ENCODE measurements at places on chromosomes 2 and 18. TPM values are rescaled to one million over a fixed set of nuclear protein-coding genes. Genes with fewer than 3 reads are reported as not detected.

GRCh38 chr2:216857131-216857550 is 2.7 kb downstream of the TNP1 start:
- no peak overlapping the region for H3K27ac ChIP-seq
- H3K36me3 ChIP-seq: no peaks in the 10 kb centered on the region
- H3K4me3 ChIP-seq: no peak overlapping the region
- H3K4me1 ChIP-seq: no peaks in the 10 kb centered on the region

GRCh38 chr2:240560084-240560479 is at the start of gene DUSP28:
TSS of gene DUSP28 (plus strand) at chr2:240560357. CDS start at chr2:240560685, 328 bp downstream.
- H3K4me1 ChIP-seq: peaks cover 30% of the 10 kb centered on the region
- H3K36me3 ChIP-seq: peaks cover 7% of the 10 kb centered on the region

DNA sequence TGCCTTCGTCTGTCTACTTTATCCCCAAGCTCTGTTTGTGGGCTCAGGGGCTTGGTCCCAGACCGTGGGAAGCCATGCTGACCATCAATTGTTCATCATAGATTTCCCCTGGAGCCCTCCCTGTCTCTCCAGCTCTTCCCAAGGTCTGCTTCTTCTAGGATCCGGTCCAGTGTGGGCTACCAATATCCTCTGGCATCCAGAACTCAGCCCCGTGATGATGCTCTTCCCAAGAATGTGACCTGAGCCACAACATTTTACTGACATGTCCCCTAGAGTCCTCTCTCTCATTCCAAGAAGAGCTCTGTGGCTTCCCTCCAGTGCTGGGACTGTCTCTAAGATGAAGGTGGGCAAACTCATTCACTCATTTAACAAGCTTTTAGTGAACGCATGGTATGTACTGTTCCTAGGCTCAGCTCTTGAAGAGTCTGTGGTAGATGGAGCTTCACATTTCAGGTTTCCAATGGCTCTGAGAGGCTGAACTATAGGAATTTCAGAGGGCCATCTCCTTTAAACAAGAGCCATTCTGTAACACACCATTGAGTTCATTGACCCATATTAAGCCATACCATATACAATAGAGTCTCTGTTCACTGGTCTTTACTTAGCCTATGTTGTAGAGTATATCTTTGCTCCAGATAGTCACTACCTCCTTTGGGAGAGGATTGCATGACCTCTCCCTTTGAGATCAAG is 142.0 kb upstream of the APCDD1 start:
- H3K4me1 ChIP-seq: no peaks in the 10 kb centered on the region
- no peak for DNase-seq
- H3K27me3 ChIP-seq: no peaks in the 10 kb centered on the region
- H3K4me3 ChIP-seq: no peak overlapping the region
- no peak overlapping the region for H3K27ac ChIP-seq
- H3K36me3 ChIP-seq: no peaks in the 10 kb centered on the region

- H3K4me3 ChIP-seq: no peak overlapping the region
- peaks cover 63% of the 10 kb centered on the region for H3K4me1 ChIP-seq
- H3K27me3 ChIP-seq: no peaks in the 10 kb centered on the region
- no peak for DNase-seq
- H3K27ac ChIP-seq: no peak overlapping the region
Measured at GRCh38 chr2:20590704-20591515, 60.0 kb downstream of the HS1BP3 start.

DNA sequence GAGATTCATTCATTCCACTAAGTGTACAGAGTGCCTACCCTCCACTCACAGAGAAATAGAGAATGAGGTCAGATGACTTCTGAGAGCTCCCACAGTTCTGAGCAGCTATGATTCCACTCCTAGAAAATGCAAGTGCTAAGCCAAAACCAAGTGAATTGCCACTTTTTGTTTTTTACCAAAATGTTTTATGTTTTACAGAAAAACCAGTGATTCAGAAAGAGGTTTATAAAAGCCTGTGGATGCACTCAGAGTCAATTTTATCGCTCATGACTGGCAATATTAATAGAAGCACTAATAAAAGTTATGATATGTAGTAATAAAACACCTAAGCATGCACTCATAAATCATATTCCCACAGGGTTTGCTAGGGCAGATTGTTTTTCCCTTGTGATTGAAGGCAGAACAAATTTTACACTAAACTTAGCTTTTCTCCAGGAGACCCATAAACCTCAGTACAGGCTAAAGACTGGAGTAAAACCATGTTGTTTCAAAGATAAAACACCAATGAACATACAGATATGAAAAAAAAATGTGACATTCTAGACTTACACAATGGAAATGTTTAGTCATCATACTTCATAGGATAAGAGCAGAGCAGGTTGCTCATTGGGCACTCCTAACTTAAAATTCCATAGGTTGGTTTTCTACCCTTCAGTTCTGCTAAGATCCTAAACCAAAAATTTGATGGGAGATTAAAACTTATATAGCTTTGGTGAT is 67.5 kb downstream of the PDK1 start:
- H3K4me3 ChIP-seq: no peak overlapping the region
- DNase-seq: no peak
- H3K36me3 ChIP-seq: no peaks in the 10 kb centered on the region

DNA sequence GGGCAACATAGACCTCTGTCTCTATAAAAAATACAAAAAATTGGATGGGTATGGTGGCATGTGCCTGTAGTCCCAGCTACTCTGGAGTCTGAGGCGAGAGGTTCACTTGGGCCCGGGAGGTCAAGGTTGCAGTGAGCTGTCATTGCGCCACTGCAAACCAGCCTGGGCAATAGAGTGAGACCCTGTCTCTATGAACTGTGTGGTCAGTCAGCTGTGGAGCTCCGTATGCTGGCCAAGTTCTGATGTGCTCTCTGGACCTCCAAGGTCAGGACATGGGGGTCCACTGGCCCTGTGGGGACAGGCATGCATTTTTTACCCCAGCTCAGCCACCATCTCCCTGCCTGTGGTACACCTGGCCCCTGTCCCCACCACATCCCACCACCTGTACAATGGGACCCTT is 71.6 kb downstream of the TMEM131 start:
- no peak overlapping the region for H3K4me3 ChIP-seq
- no peaks in the 10 kb centered on the region for H3K27me3 ChIP-seq
- DNase-seq: no peak
- peaks cover 3% of the 10 kb centered on the region for H3K36me3 ChIP-seq
- no peak overlapping the region for H3K27ac ChIP-seq

DNA sequence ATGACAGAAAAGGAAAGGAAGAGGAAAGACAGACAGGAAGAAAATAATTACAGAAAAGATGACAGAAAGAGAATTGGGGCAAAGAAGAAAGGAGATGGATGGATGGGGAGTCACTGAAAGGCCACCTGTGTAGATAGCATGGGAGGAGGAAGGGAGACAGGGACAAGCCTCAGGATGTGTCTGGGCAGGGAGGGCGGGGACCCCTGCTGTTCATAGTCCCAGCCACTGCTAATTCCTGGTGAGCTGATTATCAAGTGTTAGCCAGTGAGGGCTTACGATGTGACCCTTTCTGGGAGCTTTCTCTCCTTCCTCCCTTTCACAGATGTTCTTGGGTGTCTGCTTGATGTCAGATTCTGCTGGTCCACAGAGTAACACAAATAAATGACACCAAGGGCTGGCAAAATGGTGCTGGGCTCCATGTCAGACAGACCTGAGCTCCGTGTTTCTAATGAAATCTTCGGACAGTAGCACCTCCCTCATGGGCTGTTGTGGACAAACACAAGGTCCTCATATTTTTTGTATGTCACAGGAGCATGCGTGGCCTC is 13.6 kb downstream of the FHOD3 start:
- DNase-seq: no peak
- no peaks in the 10 kb centered on the region for H3K27me3 ChIP-seq
- no peak overlapping the region for H3K4me3 ChIP-seq
- H3K4me1 ChIP-seq: peaks cover 43% of the 10 kb centered on the region
- no peaks in the 10 kb centered on the region for H3K36me3 ChIP-seq

AQP12B gene
- total RNA-seq: not detected
